NCI-H187 (cell line): ENCODE measurements at places on chromosomes 4 and X.

DNA sequence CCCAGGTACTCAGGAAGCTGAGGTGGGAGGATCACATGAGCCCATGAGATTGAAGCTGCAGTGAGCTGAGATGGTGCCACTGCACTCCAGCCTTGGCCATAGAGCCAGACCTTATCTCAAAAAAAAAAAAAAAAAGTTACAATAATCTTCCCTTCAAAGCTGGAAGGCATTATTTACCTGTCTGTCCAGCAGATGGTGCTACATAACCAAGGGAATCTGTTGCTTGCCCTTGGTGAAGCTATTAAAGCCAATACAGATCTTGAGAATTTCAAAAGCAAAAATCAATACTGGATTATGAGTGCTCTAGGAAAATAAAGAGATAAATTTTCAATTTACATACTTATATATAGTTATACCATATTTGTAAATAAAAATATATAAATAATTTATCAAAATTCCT lies 25.9 kb downstream of the PKD2 start:
- DNase-seq = no peak

GRCh38 chr4:91851456-91851855 lies 452.3 kb upstream of the GRID2 start:
- DNase-seq = no peak

DNA sequence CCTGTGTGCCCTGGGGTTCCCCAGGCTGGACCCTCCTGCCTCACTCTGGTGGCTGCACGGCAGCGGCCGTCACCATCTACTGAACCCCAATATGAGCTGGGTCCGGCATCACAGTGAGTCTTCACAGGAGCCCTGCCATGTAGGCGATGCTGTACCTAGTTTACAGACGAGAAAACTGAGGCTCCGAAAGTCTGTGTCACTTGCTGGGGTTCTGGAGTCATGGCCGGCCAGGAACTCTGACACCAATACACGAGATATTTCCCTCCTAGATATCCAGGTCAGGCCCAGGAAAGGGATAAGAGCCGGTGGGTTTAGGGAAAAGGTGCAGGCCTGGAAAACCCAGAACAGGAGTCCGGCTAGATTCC lies 74.4 kb downstream of the HTRA3 start:
- DNase-seq = no peak

DNA sequence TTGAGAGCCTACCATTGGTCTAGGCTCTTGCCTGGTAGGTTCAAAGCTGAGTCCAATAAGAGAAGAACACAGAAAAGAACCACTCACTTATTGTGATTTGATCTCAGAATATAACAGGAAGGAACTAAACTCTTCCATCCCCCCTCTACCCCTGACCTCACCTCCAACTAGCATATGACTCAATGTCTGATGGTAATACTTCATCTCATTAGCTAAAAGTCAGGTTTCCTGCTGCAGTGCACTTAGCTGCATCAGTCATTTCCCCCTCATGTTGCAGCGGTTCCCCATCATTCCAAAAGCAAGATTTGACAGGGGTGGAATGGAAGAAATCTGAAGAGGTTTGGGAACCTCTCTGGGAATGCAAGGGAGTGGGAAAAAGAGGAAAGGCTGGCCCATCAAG lies 289.5 kb downstream of the SMARCA1 start:
- DNase-seq = no peak

- no peak for DNase-seq
Measured at GRCh38 chrX:13208281-13208935, 111.4 kb downstream of the ATXN3L start.
